ENCODE measurements at places on chromosomes 3 and 15.
A peak's percentile ranks its signal among the peaks of the same experiment; 100 is the strongest.

- no peak for DNase-seq
Observed at GRCh38 chr3:154794391-154794790, 285.7 kb upstream of the MME start.

DNA sequence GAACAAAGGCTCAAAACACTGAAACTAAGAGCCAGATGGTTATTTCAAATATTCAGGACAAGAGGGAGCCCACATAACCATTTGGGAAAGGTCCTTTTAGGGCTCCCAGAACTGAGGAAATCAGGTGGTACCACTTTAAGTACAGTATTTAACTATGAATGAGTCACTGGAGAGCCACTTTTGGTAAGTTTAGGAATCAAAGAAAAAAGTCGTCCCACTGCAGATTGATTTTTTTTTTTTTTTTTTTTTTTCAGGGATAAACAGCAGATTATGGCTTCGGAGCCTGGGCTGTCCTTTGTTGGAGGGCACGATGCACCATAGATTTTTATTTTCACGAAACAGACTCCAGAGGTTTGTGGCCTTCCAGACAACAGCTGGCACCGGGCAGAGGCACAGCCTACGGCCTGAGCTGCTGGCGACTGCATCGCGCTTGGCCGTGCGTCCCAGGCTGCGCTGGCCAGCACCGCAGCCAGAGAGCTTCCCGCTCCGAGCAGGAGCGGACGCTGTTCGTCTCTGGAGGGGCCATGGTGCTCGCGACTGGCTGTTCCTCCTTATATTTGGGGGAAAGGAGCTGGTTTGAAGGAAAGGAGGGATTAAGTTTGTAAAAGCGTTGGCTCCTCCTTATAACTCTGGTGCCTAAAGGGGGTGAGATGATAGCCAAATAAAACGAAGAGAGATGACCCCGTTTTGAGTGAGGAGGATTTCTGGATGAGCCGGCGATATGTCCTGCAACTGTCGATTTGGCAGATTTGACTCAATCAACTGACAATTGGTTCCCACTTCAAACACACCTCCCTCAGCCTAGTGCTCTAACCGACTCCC, 152.9 kb upstream of the GOLIM4 start:
- no peak for DNase-seq

GRCh38 chr3:135106445-135106844, 311.4 kb downstream of the EPHB1 start:
- no peak for DNase-seq

DNA sequence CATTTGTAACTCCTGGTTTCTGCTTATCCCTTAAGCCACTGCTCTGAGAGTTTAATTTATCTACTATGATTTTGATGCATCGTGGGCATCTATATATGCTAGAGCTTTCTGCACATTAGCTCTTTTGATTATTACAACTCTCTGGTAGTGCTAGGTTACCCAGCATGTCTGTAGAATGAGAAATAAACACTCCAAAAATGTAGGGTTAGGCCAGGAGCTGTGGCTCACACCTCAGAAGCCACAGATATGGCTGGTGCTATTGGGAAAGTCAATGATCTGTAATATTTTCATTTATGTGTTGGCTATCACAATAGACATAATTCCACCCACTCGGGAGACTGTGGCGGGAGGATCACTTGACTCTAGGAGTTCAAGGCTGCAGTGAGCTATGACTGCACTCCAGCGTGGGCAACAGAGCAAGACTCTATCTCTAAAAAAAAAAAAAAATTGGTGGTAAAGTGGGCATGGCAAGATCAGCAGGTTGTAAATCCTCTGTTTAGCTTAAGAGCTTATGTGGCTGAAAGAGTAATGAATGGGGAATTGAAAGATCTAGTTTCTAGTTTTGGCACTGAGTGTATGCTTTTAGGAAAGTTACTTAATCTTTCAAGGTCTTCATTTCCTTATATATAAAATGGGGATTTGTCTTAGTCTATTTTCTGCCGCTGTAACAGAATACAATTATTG, 6.3 kb downstream of the TIGIT start:
- no peak for DNase-seq

GRCh38 chr15:92332125-92332899, 61.4 kb upstream of the ST8SIA2 start:
- no peak for DNase-seq

DNA sequence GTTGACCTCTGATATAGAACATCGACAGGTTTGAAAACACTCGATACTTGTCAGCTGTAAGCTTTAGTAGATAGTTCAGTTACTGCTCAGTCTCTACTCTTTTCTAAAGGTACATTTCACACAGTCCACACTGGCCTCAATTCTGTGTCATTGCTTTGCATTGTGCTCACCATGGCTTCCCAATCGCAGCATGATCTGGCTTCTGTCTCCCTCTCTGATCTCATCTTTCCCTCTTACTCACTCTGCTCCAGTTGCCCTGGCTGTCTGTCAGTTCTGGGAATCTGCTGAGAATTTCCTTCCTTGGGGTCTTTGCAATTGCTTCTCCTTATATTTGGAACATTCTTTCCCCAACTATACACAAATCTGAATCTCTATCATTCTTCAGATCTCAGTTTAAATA, 80.6 kb downstream of the GTF2E1 start:
- DNase-seq = no peak

DNA sequence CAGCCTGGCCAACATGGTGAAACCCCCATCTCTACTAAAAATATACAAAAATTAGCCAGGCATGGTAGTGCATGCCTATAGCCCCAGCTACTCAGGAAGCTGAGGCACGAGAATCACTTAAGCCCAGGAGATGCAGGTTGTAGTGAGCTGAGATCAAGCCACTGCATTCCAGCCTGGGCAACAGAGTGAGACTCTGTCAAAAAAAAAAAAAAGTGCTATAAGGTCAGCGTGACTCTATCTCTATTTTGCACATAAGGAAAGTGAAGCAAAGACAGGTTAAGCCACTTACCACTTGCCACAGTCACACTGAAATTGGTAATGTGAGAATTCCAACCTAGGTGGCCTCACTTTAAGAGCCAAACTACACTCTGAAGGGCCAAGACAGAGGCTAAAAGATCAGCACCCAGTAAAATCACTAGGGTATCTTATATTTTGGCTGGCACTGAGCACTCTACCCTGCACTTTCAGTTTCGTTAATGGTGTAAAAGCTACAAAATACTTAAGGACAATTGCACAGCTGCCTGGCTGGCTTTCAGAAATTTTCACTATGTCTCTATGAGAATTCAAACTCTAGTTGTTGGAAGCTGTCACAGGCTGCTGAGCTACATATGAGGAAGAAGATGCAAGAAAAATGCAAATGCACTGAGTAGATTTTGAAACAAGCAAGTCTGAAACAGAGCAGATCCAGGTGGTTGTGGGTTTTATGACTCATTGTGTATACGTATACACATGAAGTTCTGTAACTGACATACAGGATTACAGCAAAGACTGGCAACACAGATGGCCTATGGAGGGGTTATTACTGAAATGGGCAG, 32.7 kb downstream of the TRANK1 start:
- DNase-seq = peak; percentile 78

DNA sequence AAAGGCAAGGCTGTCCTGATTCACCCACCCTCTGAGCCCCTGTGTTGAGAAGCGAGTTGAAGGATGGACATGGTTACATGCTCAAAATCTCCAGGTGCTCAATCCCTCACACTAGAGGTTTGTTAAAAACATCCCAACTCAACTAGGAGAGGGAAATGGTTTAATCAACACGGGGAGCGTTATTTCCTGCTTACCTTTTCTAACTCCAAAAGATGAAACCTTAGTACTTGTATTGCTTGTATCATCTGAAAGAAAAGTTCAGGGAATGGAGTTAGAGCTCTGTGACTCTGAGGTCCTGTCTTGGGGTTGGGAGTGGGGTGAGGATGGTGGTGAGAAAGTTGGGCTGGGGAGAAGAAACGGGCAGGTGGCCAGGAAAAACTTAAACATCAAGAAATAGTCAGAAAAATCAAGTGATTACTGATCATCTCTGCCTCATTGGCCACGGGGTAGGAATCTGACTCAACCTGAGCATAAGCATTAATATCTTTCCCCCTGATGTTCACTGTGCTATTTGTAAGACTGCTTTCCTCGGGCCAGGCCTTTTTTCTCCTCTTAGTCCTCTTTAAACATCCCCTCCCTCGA, 5.9 kb downstream of the MEIS2 start:
- no peak for DNase-seq

DNA sequence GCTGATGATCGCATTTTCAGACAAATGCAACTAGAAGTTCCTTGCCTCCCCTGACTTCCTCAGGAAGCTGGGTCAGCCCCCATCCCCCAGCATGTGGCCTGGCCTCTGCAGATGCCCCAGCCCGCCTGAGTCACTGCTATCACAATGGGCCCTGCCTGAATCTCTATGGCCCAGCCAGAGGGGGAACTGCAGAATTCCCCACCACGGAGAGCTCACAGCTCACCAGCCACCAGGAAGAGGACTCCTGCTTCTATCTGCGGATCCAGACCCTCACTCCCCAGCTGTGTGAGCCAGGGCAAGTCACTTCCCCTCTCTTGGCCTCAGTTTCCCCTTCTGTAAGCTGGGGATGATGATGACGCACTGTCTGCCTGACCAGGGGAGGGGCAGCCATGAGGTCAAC, 6.9 kb downstream of the PLXND1 start:
- DNase-seq = no peak

Data from naive B cell (primary cell).